ENCODE measurements at places on chromosomes 4 and X.
A peak's percentile ranks its signal among the peaks of the same experiment; 100 is the strongest.

GRCh38 chrX:10620121-10620699 is at the start of gene MID1:
Gene MID1, minus strand, starts transcription at chrX:10620585. Its CDS starts 53,038 bp downstream, at chrX:10567547.
- DNase-seq, result no peak

- no peak for DNase-seq
Observed at GRCh38 chrX:37926700-37927099, 79.3 kb upstream of the DYNLT3 start.

GRCh38 chr4:145773581-145774234 is 93.8 kb downstream of the C4orf51 start:
- DNase-seq, result no peak

DNA sequence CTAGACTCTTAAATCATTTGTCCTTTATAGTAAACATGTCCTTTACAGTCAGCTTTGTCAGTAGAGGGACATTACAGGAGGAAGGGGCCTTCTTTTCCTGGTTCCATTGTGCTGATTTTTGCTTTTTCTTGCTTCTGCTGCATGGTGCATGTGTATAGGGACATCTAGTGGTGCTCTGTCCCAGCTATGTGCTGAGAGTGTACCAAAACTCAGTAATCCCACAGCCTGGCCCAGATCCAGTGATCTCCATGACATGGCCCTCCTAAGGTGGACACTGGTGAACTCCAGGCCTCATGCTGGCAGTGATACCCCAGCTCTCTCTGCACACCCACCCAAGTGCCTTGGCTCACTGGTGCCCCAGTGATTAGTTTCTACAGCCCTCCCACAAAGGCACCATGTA is 45.2 kb downstream of the MAGEB17 start:
- DNase-seq, result no peak

GRCh38 chrX:30637874-30638815 is 15.1 kb upstream of the GK start:
- DNase-seq, result no peak

- DNase-seq, result no peak
Observed at GRCh38 chr4:16196482-16197393, 29.5 kb downstream of the TAPT1 start.

DNA sequence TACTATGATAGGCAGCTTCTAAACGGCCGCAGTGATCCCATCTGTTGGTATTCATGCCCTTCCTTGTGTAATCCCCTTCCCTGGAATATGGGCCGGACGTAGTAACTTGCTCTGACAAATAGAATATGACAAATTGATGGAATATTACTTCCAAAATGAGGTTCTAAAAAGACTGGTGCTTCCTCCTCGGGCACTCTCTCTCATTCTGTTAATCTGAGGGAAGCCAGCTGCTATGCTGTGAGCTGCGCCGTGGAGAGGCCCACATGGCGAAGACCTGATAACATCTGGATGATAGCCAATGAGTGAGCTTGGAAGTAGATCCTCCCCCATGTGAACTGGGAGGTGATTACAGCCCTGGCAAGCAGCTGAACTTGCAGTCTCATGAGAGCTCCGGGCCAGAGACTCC is 27.2 kb upstream of the SLC25A4 start:
- no peak for DNase-seq

- DNase-seq, result no peak
Observed at GRCh38 chr4:3656416-3657356, 109.5 kb upstream of the ADRA2C start.

DNA sequence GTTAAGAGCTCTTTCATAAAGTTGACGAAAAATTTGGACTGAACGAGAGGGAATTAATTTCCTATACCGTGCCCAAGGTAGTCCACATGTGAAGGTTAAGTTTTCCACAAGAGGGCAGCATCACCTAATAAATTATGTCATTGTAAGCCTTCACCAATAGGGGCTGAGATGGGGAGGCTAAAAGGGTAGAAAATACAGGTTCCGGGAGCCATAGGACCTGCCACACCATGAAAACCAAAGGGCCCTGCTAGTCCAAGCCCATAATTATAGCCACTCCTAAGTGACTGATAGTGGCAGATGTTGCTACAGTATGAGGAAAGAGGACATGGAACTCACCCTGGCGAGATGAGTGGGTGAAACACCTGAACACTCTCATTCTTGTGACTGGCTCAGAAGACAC is 122.2 kb downstream of the SHROOM4 start:
- DNase-seq, result no peak

DNA sequence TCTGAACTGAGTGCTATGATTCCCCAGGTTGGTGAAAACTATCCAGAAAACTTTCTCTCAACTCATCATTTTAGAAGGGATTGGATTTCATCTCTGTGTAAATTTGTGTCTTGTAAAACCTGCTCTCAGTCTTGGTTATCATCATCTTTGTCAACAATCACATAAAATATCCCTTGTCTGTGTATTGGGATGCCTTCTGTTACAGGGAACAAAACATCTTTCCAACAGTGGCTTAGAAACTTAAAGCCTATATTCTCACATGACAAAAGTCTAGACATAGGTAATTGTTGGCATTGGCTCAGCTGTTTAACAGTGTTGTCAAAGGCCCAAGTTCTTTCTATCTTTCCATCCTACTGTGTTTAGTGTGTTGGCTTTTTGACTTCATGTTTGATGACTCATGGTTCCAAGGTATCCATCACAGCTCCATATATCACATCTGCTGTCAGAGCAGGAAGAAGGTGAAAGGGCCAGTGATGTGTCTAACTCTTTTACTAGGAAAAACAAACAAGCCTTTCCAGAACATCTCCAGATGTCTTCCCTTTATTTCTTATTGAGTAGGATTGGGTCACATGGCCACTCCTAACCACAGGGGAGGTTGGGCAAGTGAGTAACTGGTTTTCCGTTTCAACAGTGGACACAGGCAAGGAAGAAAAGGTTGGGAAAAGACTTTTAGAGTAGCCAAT is 65.0 kb downstream of the PHEX start:
- no peak for DNase-seq

DNA sequence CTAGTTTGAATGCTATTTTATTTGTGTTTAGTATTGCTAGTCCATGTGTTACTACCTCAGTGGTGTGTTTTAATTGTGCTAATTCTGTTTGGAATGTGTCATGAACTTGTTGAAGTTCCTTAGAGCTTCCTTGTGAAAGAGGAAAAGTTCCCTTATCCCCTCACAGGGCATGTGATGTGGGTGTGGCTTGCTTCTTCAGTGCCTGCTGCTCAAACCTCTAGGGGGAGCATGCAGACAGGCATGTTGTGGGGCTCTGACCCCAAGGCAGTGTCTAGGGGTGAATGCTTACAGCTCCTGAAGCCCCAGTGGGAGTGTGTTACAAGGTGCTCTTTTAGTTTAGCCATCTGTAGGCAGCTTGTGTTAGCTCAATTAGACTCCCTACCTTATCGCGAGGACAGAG is 86.5 kb downstream of the MAGED4 start:
- no peak for DNase-seq

- DNase-seq, result no peak
Observed at GRCh38 chr4:117084866-117085701, at the start of gene TRAM1L1. Gene TRAM1L1, minus strand, starts transcription at chr4:117085576. Its CDS starts 183 bp downstream, at chr4:117085393.

GRCh38 chr4:153341575-153342090 is 2.9 kb upstream of the MND1 start:
- DNase-seq, result no peak

- DNase-seq, result no peak
Observed at GRCh38 chrX:11509786-11510185, 155.9 kb downstream of the ARHGAP6 start.

- DNase-seq, result no peak
Observed at GRCh38 chr4:24244663-24245490, 339.5 kb downstream of the DHX15 start.

DNA sequence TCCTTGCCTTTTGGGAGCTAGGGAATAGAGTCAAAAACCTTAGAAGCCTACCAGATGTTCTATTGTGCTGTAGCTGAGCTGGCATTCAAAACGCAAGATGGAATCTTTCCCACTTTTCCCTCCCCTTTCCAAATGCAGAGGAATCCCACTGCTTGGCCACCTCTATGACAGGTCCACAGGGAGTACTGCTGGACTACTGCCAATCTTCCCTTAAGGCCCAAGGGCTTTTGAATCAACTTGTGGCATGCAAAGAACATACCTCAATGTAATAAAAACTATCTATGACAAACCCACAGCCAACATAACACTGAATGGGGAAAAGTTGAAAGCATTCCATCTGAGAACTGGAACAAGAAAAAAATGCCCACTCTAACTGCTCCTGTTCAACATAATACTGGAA is 139.2 kb upstream of the AGTR2 start:
- DNase-seq, result no peak

- DNase-seq, result no peak
Observed at GRCh38 chr4:75714704-75715103, 9.7 kb upstream of the USO1 start.

GRCh38 chrX:135985157-135985972 is at the start of gene SLC9A6:
Gene SLC9A6, plus strand, starts transcription at chrX:135985435. Its CDS starts 224 bp downstream, at chrX:135985659.
- DNase-seq, result peak; percentile 50

- no peak for DNase-seq
Observed at GRCh38 chr4:2265113-2266110, 3.5 kb upstream of the MXD4 start.

- no peak for DNase-seq
Observed at GRCh38 chrX:46662188-46662958, 88.8 kb downstream of the CHST7 start.

DNA sequence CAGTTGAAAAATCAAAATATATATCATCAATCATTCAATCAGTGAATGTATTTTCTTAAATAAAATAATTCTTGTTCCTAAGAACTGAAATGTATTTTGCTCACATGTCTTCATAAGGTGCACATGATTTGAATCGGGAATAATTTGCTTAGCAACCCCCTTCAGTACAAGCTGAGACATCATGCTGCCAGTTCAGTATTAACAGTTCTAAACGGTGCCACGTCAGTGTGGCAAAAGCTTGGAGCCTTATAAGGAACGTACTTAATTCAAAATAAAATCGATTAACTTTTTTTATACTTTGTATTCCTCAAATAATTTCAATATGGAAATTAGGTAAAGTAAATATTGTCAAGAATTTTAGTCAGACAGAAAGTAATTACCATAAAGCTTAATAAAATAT is 287.9 kb downstream of the CCSER1 start:
- DNase-seq, result no peak

DNA sequence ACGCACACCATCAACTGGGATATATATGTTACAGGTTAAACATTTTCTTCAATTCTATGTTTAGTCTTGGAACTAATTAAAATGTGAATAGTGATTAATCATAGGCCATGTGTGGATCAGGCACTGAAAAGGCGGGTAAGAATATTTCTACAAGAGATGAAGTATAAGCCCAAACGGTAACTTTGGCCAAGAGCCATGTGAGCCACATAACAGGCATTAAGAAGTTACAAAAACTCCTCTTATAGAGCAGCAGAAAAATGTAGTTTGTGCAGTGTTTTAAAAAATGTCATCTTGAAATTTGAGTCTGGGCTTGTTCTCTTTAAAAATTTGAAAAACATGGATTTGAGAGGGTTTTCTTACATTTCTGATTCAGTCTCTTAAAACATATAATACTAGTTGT is 521.8 kb upstream of the DIPK2B start:
- no peak for DNase-seq

- no peak for DNase-seq
Observed at GRCh38 chr4:105470766-105471165, 3.1 kb downstream of the PPA2 start.

GRCh38 chr4:138298431-138298830 is 56.3 kb upstream of the SLC7A11 start:
- DNase-seq, result no peak

DNA sequence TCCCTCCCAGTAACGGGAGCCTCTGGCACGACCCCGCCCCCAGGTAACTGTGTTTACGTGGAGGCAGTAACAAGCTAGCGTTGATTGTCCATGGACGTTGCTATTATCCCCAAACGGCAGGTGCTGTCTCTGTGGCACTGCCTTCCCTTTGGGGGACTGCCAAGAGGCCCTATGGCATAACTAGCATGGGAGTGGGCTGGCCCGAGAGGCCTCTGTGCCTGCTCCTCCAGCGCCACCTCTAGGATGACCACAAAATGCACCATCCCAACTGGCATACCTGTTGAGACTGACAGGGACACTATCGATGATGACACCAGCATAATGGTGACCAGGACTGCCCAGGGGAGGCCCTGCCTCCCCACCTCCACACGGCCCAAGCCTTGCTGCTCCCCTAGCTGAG is 1.5 kb downstream of the SRPK3 start:
- no peak for DNase-seq

- DNase-seq, result no peak
Observed at GRCh38 chr4:24753519-24753918, 41.9 kb upstream of the SOD3 start.

- DNase-seq, result no peak
Observed at GRCh38 chrX:15298201-15298600, 17.2 kb downstream of the ASB11 start.

DNA sequence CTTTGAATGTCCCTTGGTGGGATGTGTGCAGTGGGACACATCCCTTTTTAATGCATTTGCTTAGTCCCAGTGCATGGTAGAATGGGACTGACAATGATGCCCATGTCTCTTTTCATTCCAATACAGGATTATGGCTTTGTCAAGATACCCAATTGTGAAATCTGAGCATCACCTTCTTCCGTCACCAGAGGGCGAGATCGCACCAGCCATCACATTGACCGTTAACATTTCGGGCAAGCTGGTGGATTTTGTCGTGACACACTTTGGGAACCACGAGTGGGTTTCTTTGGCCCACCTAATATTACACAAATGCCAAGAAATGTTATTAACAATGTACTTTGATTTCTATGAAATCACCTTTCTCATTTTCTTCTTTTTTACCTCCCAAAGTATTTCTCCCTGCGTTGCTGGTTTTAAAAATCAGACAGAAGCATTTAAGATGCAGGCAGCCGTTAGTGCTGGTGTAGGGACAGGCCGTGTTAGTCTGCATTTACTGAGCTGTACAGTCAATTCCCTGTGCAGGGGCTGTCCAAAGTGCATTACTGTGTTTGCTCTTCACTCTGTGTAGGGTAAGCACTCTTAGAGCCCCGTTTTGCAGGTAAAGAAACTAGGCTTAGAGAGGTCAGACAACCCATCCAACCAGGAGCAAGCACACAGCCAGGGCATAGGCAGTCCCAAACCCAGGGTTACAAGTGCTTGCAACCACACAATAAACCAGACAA is 46.5 kb downstream of the CWH43 start:
- DNase-seq, result no peak

- DNase-seq, result no peak
Observed at GRCh38 chr4:73406548-73406875, 2.4 kb downstream of the ALB start.

DNA sequence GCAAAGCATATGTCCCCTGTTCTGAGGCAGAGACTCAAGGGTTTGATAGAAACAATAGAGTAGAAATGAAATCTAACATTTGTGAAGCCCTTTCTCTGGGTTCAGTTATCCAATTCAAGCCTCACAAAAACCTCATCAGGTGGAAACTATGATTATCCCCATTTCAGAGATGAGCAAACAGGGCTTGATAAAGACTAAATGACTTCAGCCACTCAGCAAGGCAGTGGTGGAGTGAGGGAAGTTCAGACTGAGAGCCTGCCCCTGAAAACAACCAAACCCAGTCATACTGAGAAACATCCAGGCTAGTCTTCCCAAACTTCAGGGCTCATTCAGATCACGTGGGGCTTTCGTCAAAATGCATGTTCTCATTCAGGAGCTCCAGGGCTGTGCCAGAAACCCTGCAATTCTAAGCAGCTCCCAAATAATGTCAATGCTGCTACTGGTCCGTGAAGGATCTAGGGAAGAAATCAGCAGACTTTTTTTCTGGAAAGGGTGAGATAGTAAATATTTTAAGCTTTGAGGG is 109.6 kb upstream of the KIT start:
- DNase-seq, result no peak

GRCh38 chrX:57587062-57587461 is 4.7 kb upstream of the ZXDB start:
- DNase-seq, result no peak

Measured in stimulated activated CD4-positive, alpha-beta T cell treated with anti-CD3 and anti-CD28 coated beads, Interleukin-1b, Interleukin-23, amount 100 ng/mL, for 24 hours (primary cell).